ENCODE measurements at places on chromosomes 1 and 21.

GRCh38 chr1:68969441-68969840 lies 472.6 kb upstream of the DEPDC1 start:
- DNase-seq, result no peak

DNA sequence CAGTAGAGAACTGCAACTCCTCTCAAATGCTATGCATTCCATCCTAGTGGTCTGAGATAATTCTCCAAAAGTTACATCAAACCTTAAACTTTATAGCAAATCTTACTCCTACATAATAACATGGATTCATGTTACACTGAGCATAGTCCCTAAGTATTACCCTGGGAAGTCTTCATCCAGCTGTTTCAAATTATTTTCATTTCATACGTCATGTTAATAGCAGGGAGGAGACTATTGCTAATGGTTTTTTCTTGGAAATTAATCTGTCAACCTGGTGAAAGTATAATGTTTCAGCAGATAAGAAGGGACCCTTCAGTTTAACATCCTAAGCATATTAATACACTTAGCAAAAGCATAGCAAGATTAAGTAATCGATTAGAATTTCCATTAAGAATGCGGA lies 318.1 kb downstream of the USP25 start:
- peak; percentile 80 for DNase-seq

DNA sequence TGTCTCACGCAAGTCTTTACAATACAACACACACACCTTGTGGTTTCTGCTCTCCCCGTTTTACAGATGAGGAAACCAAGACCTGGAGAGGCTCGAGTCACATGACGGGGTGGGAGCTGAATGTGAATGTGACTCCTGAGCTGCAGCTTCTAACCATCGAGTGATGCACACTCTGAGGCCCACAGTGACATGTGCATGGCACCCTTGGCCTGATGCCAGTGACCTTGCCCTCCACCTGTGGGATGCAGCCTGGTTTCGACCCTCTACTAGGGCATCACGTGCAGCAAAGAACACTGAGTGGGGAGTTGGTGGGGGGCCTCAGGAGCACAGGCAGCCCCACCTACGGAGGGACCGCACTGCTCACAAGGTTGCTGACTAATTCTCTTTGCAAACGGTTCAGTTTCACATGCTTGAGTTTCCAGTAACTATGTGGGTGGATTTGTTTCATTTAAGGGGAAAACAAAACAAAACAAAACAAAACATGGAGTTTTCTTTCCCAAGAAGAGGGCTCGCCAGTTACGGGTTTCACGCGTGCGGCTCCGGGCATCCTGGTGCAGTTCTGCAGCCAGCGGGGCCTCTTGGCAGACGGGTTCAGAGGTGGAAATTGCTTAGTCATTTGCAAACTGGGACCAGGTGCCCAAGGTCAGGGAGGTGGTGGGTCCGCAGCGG lies 22.9 kb downstream of the SPSB1 start:
- peak; percentile 91 for DNase-seq

- peak; percentile 68 for DNase-seq
Measured at GRCh38 chr1:65001231-65001792, 35.0 kb upstream of the JAK1 start.

DNA sequence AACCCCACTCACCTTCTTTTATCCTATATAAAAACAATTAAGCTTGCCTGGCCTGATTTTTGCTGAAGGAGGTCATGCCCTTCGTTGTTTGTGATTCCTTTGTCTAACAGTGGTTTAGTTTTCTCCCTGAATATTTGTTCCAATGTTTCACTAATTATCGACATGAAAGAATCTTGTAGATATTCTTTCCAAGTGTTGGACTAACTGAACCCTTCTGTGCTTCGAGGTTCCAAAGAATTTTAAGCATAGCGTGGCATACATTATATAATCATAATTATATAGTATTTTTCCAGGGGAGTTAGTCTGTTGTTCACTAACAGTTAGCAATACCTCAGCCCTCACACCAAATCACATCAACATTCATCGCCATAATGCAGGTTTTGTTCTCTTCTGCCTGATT lies 418.9 kb upstream of the ADGRL2 start:
- DNase-seq, result no peak

GRCh38 chr21:16305686-16306085 lies 575.9 kb downstream of the USP25 start:
- DNase-seq, result no peak

DNA sequence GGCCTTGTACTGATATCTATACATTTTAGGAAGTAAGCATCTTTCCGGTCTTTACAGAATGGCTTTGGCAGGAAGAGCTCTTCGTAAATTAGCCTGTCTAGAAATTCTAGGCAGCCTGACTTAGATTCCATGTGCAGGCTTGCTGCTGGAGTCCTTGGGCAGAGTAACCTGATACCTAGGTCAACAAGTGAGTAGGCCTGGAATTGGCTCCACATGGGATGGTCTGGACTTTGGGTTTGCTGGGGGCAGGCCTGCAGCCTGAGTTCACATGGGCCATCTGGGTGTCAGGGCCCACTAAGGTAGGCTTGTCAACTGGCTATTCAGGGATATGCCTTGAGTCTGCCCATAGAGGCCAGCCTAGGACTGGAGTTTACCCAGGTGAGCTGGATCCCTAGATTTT lies 59.6 kb upstream of the CYYR1 start:
- no peak for DNase-seq

- DNase-seq, result no peak
Measured at GRCh38 chr1:47468709-47469389, 31.0 kb downstream of the FOXD2 start.

DNA sequence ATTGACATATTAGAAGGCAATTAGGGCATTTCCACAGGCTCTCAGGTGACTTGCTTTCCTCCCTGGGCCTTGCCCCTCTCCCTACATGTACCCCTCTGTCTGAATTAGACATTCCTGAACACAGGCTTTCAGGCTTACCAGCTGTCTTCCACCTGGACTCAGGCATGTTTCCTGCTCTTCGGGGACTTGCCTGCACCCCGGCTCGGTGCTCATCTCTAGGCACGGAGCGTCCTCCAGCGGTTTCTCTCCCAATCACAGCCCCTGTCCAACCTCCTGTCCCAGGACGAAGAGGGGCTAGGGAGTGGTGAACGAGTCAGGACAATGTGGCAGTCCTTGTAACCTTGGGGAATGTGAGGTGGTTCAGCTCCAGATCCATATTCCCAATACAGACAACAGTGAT lies 4.2 kb downstream of the PROK1 start:
- DNase-seq, result no peak

- no peak for DNase-seq
Measured at GRCh38 chr1:42720868-42721267, 19.2 kb downstream of the CLDN19 start.

DNA sequence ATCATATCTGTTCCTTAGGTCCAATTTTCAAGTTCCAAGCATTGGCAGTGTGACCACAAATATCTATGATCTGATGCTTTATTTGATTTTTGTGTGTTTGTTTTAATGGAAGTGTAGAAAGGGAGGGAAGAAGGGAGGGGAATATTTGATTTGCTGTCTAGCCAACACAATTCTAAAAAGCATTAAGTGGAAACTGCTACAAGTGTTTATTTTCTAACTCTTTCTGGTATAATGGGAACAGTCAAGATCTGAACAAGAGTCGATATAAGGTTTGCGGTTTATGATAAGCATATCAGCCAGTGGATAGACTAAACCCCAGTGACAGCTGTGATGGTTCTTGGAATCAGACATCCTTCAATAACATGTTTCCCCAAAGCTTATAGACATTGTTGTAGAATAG lies 267.8 kb upstream of the SNX7 start:
- no peak for DNase-seq

DNA sequence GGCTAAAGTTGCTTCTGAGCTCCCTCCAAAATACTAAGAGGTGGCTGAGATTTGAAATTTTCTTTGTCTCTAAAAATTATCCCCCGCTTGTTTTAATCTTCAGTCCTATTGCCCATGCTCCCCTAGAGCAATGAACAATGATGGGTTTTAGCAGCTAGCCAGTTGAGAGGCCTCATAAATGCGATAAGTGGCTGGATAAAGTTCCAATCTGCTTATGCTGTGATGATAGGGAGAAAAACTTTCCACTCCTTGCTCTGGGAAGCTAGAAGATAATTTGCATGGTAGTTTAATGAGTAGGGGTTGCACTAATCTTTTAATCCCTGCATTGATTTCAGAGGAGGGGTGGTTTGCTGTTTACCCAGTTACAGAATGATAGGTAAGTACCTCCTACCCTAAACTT lies 9.6 kb upstream of the PRPF3 start:
- DNase-seq, result no peak

Data from IMR-90 (cell line).